NCI-H1048 (cell line): ENCODE measurements at places on chromosomes 11 and 22.

DNA sequence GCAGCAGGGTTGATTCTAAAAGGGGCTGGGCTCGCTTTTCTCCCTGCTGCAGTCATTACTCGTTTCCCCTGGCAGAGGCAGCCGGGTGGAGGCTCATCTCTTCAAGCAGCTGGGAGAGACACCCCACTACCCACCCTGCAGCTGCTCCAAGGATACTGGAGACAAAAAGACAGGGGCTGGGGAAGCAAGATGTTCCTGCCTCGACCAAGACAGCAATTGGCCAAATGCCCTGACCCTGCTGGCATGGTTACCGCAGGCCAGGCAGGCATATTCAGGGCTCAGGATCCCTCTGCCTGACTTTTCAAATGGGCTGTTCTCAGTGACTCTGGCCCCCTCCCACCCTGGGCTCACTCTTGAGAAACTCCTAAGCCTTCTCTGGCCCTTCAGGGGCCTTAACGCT lies 6.8 kb upstream of the RGL4 start:
- no peak for DNase-seq

DNA sequence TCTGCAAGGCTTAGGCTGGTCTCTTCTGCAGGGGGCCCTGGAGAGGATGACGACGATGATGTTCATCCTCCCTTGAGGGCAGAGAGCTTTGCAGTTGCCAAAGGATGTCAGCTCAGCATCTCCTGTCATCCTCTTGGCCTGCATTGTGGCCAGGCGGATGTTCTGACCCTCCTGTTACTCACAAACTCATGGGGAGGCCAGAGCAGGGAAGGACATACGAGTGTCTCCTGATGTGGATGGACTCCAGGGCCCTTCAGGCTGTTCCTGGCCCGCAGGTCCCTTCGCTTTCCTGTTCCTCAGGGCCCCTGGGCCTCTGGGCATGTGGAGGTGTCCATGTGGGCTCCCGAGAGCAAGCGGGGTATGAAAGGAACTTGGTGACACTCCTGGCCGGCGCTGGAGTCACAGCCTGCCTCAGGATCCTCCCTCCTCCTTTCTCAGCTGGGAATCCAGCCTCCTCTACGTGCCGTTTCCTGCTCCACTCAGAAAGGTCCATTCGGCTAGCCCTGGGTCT lies 8.5 kb downstream of the ADORA2A start:
- no peak for DNase-seq

GRCh38 chr11:95794086-95794485 lies 3.8 kb downstream of the CEP57 start:
- no peak for DNase-seq

DNA sequence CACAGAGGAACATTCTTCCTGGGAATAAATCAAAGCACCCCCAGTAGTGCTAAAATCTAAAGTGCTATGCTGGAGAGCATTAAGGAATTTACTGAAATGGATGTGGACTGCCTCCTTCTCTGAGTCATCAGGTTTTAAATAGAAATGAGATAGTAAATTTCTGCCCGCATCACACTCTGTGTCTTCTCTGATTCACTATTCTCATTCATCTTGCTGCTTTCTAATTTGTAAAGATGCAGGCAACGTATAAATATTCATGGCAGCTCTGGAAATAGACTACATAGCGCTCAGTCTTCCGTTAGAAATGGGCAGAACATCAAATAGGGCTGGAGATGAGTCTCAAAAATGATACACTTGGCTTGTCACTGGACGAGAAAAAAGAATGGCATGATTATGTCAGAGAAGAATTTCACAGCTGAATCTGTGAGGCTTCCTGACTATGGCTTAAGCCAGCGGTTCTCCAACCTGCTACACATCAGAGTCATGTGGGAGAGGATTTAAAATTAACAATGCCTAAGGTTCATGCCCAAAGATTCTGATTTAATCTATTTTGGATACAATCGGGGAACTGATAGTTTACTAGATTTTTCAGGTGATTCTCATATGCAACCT lies 178.2 kb downstream of the LRRC4C start:
- DNase-seq = no peak

DNA sequence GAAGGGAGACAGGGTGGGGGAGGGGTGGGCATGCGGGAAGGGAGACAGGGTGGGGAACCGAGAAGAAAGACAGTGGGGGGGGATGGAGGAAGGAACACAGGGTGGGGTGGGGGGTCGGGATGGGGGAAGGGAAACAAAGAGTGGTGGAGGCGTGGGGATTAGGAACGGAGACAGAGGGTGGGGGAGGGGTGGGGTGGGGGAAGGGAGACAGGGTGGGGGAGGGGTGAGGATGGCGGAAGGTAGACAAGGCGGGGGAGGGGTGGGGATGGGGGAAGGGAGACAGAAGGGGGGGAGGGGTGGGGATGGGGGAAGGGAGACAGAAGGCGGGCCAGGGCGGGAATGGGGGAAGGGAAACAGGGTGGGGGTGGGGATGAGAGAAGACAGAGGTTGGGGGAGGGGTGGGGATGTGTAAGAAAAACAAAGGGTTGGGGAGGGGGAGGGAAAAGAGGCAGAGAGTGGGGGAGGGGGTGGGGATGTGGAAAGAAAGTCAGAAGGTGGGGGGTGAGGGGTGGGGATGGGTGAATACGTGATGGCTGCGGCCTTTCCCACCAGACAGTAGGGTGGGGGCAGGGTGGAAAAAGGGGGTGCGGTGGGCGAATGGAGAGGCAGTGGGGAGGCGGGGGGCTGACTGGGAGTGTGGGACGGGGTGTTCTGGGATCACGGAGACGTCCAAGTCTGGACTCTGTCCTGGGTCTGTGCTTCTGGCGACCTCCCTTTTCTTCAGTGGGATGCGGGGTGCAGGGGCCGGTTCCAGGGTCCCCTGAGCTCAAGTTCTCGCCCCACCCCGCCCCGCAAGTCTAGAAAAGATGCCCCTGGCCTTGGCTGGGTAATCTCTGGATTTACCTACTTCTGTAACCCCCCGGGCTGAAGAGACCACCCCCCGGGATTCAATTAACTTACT lies 744 bp downstream of the PRAME start:
- DNase-seq = no peak

GRCh38 chr11:93392867-93393266 lies 62.3 kb downstream of the DEUP1 start:
- no peak for DNase-seq
